ENCODE measurements at places on chromosomes 6 and 20.

DNA sequence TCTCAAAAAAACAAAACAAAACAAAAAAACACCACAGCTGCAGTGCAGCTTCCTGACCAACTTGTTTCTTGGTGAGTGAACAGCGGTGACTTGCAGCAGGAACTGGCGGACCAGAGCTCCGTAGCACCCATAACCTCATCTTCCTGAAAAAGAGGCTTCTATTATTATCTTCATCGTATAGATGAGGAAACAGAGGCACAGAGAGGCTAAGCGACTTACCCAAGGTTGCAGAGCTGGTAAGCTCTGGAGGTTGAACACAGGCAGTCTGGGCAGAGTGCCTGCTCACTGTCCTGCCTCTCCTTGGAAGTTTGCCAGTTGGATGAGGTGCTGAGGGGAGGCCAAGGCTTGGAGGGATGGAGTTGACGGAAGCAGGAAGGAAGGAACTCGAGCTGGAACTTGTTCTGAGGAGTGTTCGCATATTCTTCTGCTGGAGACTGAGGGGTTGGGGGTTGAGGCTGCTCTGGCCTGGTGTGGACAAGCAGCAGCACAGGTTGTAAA, 47.9 kb upstream of the CCDC167 start:
- no peak for DNase-seq

GRCh38 chr20:6837730-6838129, 70.2 kb downstream of the BMP2 start:
- DNase-seq, result no peak

GRCh38 chr6:7201732-7202541, 94.2 kb downstream of the RREB1 start:
- DNase-seq, result no peak

DNA sequence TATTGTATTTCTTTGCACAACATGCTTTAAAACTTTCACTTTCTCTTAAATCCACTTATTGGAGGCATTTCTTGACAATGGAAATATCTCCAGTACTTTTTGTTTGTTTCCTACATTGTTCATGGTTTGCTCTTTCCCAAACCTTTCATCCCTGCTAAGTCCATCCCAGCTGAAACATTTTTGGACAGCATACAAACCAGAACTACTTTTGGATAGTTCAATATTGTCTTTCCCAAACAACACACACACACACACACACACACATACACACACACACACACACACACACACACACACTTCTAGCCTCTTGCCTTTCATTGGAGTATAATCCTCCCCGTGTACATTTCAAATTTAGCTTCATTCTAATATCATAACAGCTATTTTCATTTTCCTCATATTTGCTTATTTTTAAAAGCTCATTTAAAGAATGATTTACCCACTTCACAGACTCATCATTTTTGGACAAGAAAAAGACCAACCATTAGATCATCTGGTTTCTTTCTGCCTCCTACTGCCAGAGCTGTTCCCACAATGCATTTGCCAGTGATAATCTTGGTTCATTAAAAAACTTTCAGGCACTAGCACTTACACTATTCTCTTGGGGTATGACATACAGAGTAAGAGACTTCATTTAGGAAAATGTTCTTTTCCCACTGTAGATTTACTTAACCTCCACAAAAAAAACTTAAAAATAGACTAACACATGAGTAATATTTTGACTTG, 248.1 kb downstream of the CD109 start:
- no peak for DNase-seq

DNA sequence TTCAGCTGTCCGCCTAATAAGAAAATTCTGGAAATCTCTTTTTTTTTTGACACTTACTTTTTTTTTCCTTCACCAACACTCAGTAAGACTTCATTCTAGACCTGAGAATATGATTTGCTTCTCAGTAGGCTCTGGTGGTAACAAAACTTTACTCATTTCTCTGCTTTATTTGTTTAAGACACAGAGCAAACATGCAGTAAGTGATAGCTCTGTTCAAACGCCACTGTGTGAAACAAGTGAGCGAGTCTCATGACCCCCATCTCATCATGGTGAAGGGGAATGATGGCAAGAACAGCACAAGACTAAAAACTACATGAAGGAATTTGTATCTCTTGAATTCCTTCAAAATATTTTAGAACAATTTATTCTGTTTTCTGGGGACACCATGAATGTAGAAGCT, 541.6 kb upstream of the POU3F2 start:
- no peak for DNase-seq

- no peak for DNase-seq
Measured at GRCh38 chr6:90257486-90257738, 39.2 kb downstream of the BACH2 start.

Data from activated CD4-positive, alpha-beta T cell treated with anti-CD3 and anti-CD28 coated beads, Interleukin-2, amount 50 U/mL, for 16 hours (primary cell).